ENCODE measurements at places on chromosomes 1 and 21. TPM values are rescaled to one million over a fixed set of nuclear protein-coding genes. Genes with fewer than 3 reads are reported as not detected.

Gene C1QB
- not detected for total RNA-seq

Gene C1orf141
- total RNA-seq, result not detected

Gene PTAFR
- 0.16 TPM for total RNA-seq

Gene CACHD1
- total RNA-seq, result 4.5 TPM

Gene IL24
- total RNA-seq, result not detected

Gene ETNK2
- total RNA-seq, result 15.5 TPM

Gene LRRC39
- 0.16 TPM for total RNA-seq

Gene NUF2
- 14.2 TPM for total RNA-seq

Gene CIART
- 1.7 TPM for total RNA-seq

Gene TNFRSF9
- total RNA-seq, result 0.16 TPM

Gene LRRC53
- not detected for total RNA-seq

Gene BEND5
- 0.16 TPM for total RNA-seq

Gene CELA3A
- not detected for total RNA-seq

Gene TMEM79
- total RNA-seq, result 0.81 TPM

Gene UTS2
- not detected for total RNA-seq

Gene DCST1
- total RNA-seq, result not detected

Gene SPRR2G
- not detected for total RNA-seq

Gene DDAH1
- 50.1 TPM for total RNA-seq

Gene DCDC2B
- total RNA-seq, result not detected

Gene SH3D21
- total RNA-seq, result 2.1 TPM

Gene MX1
- total RNA-seq, result 41.3 TPM

Gene LEPR
- 136 TPM for total RNA-seq

Gene PCAT6
- total RNA-seq, result not detected

Gene WNT9A
- 1.7 TPM for total RNA-seq

Gene APCS
- total RNA-seq, result not detected

Gene CITED4
- 3.0 TPM for total RNA-seq

Gene FAM131C
- not detected for total RNA-seq

Gene FAM163A
- total RNA-seq, result not detected

Gene FAAH
- total RNA-seq, result 1.2 TPM

Gene PAQR7
- 9.1 TPM for total RNA-seq

Gene CFAP45
- 0.13 TPM for total RNA-seq

Gene SPATA17
- not detected for total RNA-seq

Gene CD5L
- total RNA-seq, result not detected

Gene KCNJ15
- total RNA-seq, result 1.1 TPM

Gene NBPF19
- total RNA-seq, result 0.65 TPM

Gene NKAIN1
- total RNA-seq, result 0.06 TPM

Gene GOLT1A
- not detected for total RNA-seq

Gene OR6P1
- not detected for total RNA-seq

Gene SEMA4A
- 0.16 TPM for total RNA-seq

Gene IGSF21
- total RNA-seq, result not detected

Gene HAPLN2
- not detected for total RNA-seq

Gene TTLL10
- not detected for total RNA-seq

Gene IL23R
- not detected for total RNA-seq

Gene ARHGAP30
- total RNA-seq, result not detected

Gene TBX19
- total RNA-seq, result 0.94 TPM

Gene KRTAP22-1
- total RNA-seq, result not detected

Gene LCE1E
- not detected for total RNA-seq

Gene LCE1A
- total RNA-seq, result not detected

Gene KLHDC7A
- not detected for total RNA-seq

Data from bladder microvascular endothelial cell (primary cell).